ENCODE measurements at places on chromosomes 7 and 10. TPM values are rescaled to one million over a fixed set of nuclear protein-coding genes. Genes with fewer than 3 reads are reported as not detected.

- DNase-seq: peak; percentile 49
These were observed 6.6 kb downstream of the AASS start for GRCh38 chr7:122137251-122138077.

DNA sequence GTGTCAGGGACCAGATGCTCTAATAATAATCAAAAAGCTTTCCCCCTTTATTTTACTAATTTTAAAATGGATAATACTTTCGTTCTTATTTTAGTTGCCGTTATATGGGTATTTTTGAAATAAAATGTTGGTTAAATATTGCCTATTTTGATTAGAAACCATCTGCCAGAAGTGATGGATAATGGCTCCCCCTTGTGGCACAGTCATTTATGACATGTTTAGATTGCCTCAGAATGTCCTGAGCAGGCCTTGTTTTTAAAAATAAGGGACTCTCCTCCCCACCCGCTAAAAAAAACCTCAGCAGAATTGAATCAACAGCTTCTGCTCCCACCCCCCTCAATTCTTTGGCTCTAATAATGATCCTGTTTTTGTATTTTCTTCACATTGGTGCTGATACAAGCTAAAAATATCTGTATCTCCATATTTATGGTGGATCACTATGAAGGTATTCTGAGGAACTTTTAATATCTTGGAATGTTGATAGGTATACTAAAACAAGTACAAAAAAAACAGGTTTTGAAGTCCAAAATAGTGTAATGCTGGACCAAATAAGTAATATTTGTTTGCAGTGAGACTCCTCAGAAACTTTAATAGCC lies 38.8 kb downstream of the TMEM60 start:
- DNase-seq: peak; percentile 46

- no peak for DNase-seq
These were observed 661.2 kb downstream of the AUTS2 start for GRCh38 chr7:70259502-70259901.

GRCh38 chr7:77498659-77499379 lies 38.3 kb upstream of the PTPN12 start:
- no peak for DNase-seq

DNA sequence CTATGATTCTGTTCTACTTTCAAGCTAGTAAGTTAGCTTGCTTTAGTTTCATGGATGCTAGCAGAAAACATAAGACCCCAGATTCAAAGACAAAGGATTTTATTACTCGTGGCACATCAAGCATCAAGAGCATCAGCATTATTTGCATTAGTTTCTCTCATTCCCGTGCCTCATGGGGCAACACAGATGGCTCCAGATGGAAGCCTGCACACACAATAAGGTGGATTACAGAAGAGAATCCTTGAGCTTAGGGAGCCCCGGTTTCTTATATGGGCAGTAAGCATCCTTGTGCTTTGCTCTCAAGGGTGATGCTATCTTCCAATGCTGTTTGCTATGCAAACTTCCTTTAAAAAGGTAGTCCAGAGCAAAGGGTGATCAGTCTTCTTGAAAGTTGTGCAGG lies 10.7 kb upstream of the CAPZA2 start:
- no peak for DNase-seq

DNA sequence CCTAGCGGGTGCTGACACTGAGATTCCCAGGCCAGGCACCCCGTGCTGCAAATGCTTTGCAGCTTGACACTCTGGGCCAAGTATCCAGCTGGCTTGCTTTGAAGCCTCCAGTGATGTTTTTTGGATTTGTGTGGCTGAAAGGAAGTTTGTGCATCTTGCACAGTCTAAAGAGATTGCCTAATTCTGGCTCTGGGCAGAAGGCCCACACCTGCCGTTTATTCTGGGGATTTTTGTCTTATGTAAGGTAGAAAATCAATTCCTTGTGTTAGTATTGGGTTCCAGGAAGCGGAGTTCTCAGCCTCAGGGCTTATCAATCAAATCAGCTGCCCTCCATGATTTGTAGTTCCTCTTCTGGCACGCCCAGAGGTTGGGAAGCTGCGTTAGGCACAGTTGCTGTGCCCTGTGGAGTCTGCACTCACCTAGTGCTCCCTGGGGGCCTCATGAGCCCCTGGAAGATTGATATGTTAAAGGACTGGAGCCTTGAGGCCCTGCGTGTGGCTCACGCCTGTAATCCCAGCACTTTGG lies 8.4 kb upstream of the PURB start:
- no peak for DNase-seq

DNA sequence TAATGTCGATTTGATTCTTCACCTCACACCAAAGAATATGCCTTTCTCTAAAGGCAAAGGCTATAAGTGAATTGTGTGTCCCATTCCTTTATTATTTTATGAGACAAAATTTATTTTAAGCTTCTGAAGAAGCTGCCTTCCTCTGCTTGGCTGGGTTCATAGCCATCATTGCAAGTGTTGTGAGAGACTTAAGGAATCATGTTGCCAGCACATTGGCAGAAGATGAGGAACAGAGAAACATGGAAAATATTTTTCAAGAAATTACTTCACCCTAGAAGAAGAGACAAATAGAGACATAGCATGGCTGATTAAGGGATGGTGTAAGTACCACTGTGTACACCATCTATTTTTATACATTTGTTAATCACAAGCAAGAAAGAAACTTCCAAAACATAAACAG lies 230.1 kb upstream of the SEMA3E start:
- no peak for DNase-seq

DNA sequence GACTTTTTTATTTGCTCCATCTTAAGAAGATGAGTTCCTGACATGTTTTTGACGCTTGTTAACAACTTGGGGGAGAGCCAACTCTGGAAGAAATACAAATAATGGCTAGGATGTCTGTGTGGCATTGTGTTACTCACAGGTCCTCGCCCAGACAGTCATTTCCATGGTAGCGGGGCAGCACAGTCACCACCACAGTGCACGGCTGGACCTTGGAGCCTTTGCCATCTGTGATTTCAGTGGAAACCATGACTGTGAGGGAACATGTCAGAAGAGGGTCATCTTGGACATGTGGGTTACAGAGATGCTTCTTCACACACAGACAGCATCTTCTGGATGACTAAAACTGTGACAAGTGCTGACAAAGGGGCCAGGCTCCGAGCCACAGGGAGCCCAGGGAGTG lies 74.5 kb downstream of the PKD1L1 start:
- DNase-seq: peak; percentile 57

DNA sequence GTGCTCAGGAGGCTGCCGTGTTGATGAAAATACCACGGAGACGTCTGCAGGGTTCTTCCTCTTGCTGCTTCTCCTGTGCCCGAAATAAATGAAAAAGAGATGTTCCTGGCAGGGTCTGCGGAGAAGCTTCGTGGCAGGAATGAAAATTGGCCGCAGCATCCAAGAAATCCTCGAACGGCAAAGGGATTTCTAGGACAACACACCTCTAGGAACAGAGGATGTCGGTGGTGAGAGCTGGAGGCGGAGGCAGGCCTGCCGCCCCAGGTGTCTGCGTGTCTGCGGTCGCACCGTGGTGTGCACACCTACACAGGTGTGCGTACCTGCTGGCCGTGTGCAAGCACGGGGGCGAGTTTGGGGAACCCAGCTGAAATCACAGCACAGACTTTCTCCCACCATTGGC lies 43.4 kb downstream of the TMEM130 start:
- DNase-seq: no peak

- DNase-seq: peak; percentile 16
These were observed 309.5 kb downstream of the ATRNL1 start for GRCh38 chr10:115402699-115403098.

DNA sequence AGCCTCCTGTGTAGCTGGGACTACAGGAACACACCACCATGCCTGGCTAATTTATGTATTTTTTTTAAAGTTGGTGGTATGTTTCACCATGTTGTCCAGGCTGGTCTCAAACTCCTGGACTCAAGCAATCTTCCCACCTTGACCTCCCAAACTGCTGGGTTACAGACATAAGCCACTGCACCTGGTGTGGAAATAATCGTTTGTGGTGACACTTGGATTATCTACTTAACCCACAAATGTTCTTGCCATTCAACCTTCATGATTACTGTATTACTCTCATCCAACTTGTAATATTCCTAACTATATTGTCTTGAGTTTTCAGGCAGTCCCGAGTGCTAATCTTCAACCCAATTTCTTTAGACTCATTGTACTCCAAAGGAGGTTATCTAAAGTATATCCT lies 9.6 kb upstream of the SRGN start:
- DNase-seq: no peak

DNA sequence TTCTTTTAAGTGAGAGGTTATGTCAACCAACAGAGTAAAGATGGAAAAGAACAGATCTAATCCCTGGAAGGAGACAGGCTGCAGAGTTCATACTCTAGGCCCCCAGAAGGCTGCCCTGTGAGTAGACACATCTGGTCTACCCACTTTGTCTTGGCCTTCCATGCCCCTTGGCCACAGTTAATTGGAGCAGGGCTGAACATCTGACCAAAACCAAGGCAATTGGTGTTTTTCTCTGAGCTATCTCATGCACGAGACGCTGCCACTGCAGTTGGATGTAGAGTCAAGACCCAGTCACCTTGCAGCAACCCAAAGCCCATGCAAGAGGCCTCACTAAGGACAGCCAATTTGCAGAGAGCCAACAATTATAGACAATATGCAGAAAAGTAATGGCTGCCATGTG lies 9.0 kb downstream of the MYOF start:
- DNase-seq: no peak

- DNase-seq: no peak
These were observed 6.0 kb upstream of the SLC29A3 start for GRCh38 chr10:71312811-71313789.

- no peak for DNase-seq
These were observed 12.0 kb upstream of the PURB start for GRCh38 chr7:44897309-44897708.

DNA sequence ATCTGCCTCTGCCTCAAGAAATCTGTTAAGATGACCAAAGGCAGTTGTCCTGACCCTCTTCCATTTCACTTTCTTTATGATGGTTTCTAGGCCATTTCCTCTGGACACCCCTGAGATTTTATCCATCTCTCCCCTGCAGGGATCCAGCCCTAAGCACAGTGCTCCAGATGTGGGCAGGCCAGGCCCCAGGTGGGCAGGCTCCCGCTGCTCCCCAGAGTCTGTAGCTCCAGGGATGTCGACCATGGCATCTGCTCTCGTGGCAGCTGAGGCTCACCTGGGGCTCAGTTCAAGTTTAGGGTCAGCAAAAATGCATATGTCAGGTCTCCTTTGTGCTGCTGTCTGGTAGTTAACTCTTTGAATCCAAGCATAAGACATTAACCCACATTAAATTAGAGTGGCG lies 11.8 kb downstream of the CEP41 start:
- no peak for DNase-seq

GRCh38 chr10:119515511-119516045 lies 26.9 kb downstream of the RGS10 start:
- DNase-seq: no peak

GRCh38 chr7:98163704-98164494 lies 47.3 kb upstream of the BHLHA15 start:
- DNase-seq: no peak

DNA sequence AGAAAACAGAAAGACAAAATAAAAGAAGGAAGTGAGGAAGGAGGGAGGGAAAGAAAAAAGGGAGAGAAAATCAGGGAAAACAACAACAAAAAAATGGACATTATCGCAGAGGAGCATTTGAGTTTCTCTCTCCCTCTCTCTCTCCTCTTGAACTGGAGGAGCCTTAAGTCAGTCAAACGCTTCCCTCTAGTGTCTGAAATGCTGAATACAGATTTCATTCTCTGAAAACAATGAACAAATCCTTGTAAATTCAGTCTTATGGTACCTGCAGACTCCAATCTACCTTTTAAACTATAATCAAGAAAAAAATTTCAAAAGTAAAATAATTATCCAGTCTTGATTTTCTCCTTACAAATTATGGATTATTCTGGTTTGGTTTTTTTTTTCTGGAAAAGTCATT lies 89.2 kb upstream of the PFKP start:
- peak; percentile 48 for DNase-seq

DNA sequence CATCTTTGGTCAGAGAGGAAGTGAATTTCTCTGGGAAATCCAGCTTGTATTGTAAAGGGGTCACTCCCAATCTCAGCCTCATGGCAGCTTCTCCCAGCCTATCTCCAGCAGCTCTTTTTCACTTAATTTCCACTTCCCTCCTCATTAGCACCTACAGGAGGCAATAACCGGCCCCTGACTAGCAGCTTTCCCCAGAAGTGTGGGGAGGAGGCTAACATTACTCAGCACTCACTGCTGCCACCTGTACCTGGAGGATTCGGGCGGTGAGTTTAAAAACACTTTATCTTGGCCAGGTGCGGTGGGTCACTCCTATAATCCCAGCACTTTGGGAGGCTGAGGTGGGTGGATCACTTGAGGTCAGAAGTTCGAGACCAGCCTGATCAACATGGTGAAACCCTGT lies 3.8 kb downstream of the NODAL start:
- DNase-seq: no peak

DNA sequence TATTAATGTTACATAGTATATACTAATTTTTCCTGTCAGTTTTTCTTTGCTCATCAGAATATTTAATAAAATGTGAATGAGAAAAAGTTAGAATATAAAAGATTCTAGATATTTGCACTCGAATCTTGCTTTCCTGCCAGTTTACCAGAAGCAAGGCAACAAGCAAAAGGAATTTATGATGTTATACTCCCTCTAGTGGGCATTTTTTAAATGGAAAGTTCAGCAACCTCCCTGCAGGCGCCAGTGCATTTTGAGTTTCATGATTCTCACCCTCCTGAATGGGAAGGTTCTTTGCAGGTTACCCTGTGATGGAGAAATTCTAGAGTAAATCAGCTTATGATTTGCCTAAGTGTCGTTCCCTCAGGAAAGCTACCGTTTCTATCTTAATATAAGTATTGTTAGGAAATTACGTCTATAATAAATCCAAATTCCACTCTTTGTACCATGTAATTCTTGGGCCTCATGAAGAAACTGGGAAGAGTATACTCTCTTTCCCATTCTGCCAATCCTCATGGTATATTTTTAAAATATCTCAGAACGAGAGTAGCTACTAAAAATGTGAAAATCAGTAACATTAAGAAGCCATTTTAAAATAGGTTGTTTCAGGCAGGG lies 350.0 kb downstream of the CRPPA start:
- peak; percentile 65 for DNase-seq

NPC1L1 gene
- total RNA-seq: not detected

RNF148 gene
- total RNA-seq: 0.18 TPM

ZNF775 gene
- total RNA-seq: 7.2 TPM

GHRHR gene
- total RNA-seq: not detected

TNS3 gene
- total RNA-seq: 38.2 TPM

GPR85 gene
- total RNA-seq: 3.5 TPM

PNLIPRP1 gene
- not detected for total RNA-seq

HOXA2 gene
- total RNA-seq: not detected

PAPOLB gene
- not detected for total RNA-seq

MACROH2A2 gene
- 0.32 TPM for total RNA-seq

GDF2 gene
- not detected for total RNA-seq

FAM221A gene
- total RNA-seq: not detected

GNGT1 gene
- total RNA-seq: not detected

HOXA1 gene
- 1.3 TPM for total RNA-seq

PDE1C gene
- 0.53 TPM for total RNA-seq
